ENCODE measurements at places on chromosomes 5 and 9.
A peak's percentile ranks its signal among the peaks of the same experiment; 100 is the strongest.

DNA sequence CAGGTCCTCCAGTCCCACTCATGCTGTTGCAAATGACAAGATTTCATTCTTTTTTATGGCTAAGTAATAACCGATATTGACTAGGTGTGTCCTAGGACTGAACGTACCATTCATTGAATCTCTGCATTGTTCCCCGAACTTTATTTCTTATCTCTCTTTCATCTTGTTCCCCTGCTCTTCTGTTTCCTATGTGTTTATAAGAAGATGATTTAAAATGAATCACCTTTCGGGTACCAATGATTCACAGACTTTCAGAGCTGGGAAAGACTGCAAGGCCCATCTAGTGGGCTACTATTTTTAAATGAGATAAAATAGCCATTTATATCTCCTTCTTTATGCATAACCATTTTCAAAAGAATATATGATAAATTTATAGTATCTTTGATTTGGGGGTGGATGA lies 133.0 kb downstream of the CDH18 start:
- no peak overlapping the region for H3K4me3 ChIP-seq
- no peaks in the 10 kb centered on the region for H3K4me1 ChIP-seq
- no peak for DNase-seq

GRCh38 chr5:88262116-88262515 lies 6.5 kb downstream of the TMEM161B start:
- DNase-seq = no peak
- no peak overlapping the region for H3K4me3 ChIP-seq
- H3K27me3 ChIP-seq = no peaks in the 10 kb centered on the region
- H3K27ac ChIP-seq = no peak overlapping the region
- H3K36me3 ChIP-seq = peaks cover 30% of the 10 kb centered on the region

DNA sequence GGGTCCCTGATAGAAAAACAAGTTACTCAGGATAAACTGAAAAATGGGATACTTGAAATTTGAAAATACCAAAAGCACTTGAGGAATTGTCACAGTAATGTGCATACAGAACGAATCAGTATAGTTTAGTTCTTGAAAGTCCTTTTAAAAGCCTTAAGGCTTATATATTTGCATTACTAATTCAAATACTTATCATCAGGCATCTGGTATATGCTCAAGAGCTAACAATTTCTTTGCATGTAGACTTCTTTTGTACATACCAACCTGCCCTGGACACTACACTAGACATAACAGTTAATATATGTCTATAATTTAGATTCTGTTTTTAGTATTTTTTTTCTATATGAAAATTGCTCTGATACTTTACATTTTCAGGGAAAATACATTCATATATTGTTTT lies 43.2 kb downstream of the SMIM15 start:
- no peaks in the 10 kb centered on the region for H3K36me3 ChIP-seq
- H3K27ac ChIP-seq = no peak overlapping the region
- no peaks in the 10 kb centered on the region for H3K27me3 ChIP-seq
- DNase-seq = no peak
- peaks cover 1% of the 10 kb centered on the region for H3K4me1 ChIP-seq

DNA sequence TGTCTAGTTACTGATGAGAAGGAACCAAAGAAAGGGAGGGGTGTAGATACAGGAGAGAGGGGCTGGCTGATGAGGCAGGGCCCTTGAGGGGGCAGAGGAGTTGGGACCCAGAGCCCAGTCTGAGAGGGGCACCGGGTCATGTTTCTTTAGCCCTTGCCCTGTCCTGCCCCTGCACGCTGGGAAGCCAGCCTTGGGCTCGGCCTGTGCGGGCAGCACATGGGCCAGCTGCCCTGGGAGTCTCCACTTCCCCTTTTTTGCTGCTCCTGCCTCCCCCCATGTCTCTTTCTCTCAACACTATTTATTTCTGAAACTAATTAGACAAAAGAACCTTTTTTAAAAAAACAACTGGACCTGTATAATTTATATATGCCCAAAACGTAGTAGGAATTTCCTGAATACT lies 20.5 kb downstream of the MVB12B start:
- H3K36me3 ChIP-seq = peaks cover 36% of the 10 kb centered on the region
- no peak overlapping the region for H3K4me3 ChIP-seq
- H3K27me3 ChIP-seq = no peaks in the 10 kb centered on the region
- no peak for DNase-seq
- peak overlapping the region; percentile 91 for H3K27ac ChIP-seq
- peaks cover 15% of the 10 kb centered on the region for H3K4me1 ChIP-seq

GRCh38 chr9:20395651-20396050 lies 226.6 kb downstream of the MLLT3 start:
- no peak overlapping the region for H3K27ac ChIP-seq
- H3K4me3 ChIP-seq = no peak overlapping the region
- H3K36me3 ChIP-seq = no peaks in the 10 kb centered on the region
- DNase-seq = no peak

DNA sequence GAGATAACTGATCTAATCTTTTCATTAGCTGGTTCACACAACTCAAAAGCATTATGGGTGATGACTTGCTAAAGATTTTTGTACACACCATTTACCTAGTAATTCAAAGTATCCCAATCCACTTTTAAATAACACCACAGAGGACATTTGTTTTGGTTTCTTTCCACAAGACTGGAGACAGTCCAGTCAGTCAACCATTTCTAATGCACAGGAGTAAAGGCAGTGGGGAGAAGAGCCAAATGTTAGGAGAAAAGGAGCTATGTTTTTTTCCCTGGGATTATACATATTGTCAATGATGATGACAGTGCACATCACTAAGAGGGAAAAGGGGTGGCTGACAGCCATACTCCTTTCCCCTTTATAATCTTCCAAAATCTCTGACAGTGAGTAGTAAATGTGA lies 240.9 kb downstream of the GABRB2 start:
- no peak overlapping the region for H3K27ac ChIP-seq
- no peak overlapping the region for H3K4me3 ChIP-seq
- H3K36me3 ChIP-seq = peaks cover 3% of the 10 kb centered on the region
- peaks cover 15% of the 10 kb centered on the region for H3K4me1 ChIP-seq

DNA sequence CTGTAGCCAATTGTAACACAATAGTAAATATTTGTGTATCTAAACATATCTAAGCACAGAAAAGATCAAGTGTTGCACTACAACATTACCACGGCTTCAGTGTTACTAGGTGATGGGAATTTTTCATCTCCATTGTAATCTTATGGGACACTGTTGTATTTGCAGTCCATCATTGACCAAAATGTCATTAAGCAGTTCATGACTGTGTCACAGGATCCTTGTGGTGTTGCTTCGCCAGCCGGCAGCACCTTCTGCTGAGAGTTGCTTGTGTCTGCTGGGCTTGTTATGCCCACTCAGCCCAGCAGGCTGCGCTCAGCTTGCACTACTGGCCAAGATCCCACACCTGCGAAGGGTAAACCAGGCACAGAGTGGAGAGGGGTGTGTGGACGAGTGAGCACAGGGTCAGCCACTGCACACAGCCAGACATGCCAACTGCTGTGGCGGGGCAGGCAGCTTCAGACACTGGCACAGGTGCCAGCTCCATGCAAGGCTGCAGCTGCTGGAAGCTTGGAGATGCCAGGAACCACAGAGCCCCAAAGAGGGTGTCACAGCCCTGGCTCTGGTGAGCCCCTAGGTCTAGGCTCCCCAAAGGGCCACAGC lies 273.7 kb downstream of the CETN3 start:
- H3K4me3 ChIP-seq = no peak overlapping the region
- no peak overlapping the region for H3K27ac ChIP-seq
- no peaks in the 10 kb centered on the region for H3K27me3 ChIP-seq
- no peak for DNase-seq

- peaks cover 13% of the 10 kb centered on the region for H3K4me1 ChIP-seq
- H3K27ac ChIP-seq = no peak overlapping the region
- DNase-seq = no peak
- no peaks in the 10 kb centered on the region for H3K36me3 ChIP-seq
These were observed 101.1 kb downstream of the C5orf15 start for GRCh38 chr5:133867341-133867740.

- H3K27ac ChIP-seq = no peak overlapping the region
- no peak overlapping the region for H3K4me3 ChIP-seq
- H3K27me3 ChIP-seq = no peaks in the 10 kb centered on the region
- H3K4me1 ChIP-seq = peaks cover 2% of the 10 kb centered on the region
- no peak for DNase-seq
These were observed 53.7 kb downstream of the MARCHF3 start for GRCh38 chr5:126976520-126977172.

DNA sequence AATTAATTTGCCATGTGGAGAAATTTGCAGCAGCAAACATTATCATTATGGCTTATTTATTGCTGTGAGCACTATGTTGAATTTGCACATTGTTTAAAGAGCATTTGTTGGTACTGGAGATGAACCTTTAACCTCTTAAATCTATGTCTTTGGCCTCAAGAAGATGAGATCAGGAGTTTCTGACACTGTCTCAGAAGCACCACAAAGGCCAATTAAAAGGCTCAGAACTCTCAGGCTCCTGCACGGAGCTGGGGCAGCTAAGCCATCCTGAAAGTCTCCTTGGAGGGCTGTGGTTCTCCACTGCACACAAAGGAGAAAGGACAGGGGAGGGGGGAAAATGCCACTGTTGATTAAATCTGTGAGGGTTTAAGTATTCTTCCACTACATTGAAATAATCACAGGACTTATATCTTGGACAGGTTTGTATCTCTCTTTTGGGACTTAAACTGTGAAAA lies 33.1 kb downstream of the ZNF366 start:
- DNase-seq = no peak
- H3K4me1 ChIP-seq = peaks cover 4% of the 10 kb centered on the region
- no peak overlapping the region for H3K4me3 ChIP-seq
- peak overlapping the region; percentile 53 for H3K27ac ChIP-seq
- H3K36me3 ChIP-seq = no peaks in the 10 kb centered on the region
- peaks cover 4% of the 10 kb centered on the region for H3K27me3 ChIP-seq

DNA sequence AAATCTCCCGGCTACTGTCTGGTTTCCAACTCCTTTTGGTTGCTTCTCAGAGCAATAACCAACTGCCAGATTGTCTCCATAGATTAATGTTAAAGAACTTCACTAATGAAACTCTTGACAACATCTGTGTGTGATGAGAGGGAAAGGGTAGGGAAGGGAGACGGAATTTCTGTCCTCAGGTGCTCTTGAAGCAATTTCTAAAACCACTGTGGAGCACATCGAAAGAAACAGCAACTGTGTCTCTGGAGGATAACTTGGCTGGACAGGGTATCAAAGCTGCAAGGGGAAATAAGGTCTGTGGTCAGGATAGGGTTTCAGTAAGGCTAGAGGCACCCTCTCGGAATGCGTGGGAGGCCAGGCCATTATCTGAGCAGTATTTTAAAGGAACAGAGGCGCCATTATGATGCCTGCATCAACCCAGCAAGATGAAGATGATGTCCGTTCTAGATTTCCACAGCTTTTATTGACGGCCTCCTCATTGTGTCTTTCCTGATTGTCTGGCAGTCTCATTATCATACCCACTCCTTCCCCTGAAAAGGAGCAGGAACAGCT lies 76.6 kb downstream of the RORB start:
- peaks cover 2% of the 10 kb centered on the region for H3K4me1 ChIP-seq
- H3K36me3 ChIP-seq = no peaks in the 10 kb centered on the region
- no peak overlapping the region for H3K27ac ChIP-seq
- H3K27me3 ChIP-seq = peaks cover 19% of the 10 kb centered on the region

- H3K4me3 ChIP-seq = no peak overlapping the region
- no peak overlapping the region for H3K27ac ChIP-seq
- no peaks in the 10 kb centered on the region for H3K4me1 ChIP-seq
- DNase-seq = no peak
- no peaks in the 10 kb centered on the region for H3K36me3 ChIP-seq
- H3K27me3 ChIP-seq = no peaks in the 10 kb centered on the region
These were observed 395.2 kb upstream of the TNC start for GRCh38 chr9:115513148-115513547.

GRCh38 chr5:131303537-131303936 lies 39.7 kb downstream of the CDC42SE2 start:
- no peak for DNase-seq
- no peaks in the 10 kb centered on the region for H3K27me3 ChIP-seq
- H3K4me1 ChIP-seq = peaks cover 14% of the 10 kb centered on the region

- H3K4me3 ChIP-seq = no peak overlapping the region
- no peak overlapping the region for H3K27ac ChIP-seq
- DNase-seq = no peak
- no peaks in the 10 kb centered on the region for H3K36me3 ChIP-seq
- no peaks in the 10 kb centered on the region for H3K27me3 ChIP-seq
These were observed 2085.7 kb upstream of the C9orf72 start for GRCh38 chr9:29659014-29659413.

DNA sequence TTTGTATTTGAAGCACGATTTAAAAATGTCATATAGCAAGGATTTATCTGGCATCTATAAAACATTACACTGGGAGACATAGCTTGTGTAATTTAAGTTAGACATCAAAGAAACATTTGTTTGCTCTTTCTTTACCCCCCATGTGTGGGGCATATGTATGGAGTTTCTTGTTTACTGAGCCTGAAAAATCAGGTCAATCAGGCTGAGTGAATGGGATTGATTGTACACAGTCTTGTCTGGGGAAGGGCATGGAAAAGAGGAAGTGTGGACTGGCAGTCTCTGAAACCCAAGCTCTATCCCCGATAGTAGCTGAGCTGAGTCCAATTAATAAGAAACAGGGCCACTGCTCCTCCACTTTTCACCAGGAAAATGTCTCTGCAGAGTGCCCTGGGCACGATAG lies 49.4 kb downstream of the SLC46A2 start:
- DNase-seq = no peak
- H3K27me3 ChIP-seq = no peaks in the 10 kb centered on the region
- peaks cover 31% of the 10 kb centered on the region for H3K36me3 ChIP-seq
- H3K27ac ChIP-seq = peak overlapping the region; percentile 29

- H3K4me3 ChIP-seq = no peak overlapping the region
- no peak overlapping the region for H3K27ac ChIP-seq
- no peak for DNase-seq
- H3K4me1 ChIP-seq = peaks cover 3% of the 10 kb centered on the region
These were observed 110.4 kb upstream of the IFNK start for GRCh38 chr9:27413511-27414219.

GRCh38 chr9:12566404-12567090 lies 126.6 kb upstream of the TYRP1 start:
- H3K27ac ChIP-seq = no peak overlapping the region
- DNase-seq = no peak
- no peak overlapping the region for H3K4me3 ChIP-seq
- H3K36me3 ChIP-seq = no peaks in the 10 kb centered on the region
- H3K27me3 ChIP-seq = peaks cover 3% of the 10 kb centered on the region

DNA sequence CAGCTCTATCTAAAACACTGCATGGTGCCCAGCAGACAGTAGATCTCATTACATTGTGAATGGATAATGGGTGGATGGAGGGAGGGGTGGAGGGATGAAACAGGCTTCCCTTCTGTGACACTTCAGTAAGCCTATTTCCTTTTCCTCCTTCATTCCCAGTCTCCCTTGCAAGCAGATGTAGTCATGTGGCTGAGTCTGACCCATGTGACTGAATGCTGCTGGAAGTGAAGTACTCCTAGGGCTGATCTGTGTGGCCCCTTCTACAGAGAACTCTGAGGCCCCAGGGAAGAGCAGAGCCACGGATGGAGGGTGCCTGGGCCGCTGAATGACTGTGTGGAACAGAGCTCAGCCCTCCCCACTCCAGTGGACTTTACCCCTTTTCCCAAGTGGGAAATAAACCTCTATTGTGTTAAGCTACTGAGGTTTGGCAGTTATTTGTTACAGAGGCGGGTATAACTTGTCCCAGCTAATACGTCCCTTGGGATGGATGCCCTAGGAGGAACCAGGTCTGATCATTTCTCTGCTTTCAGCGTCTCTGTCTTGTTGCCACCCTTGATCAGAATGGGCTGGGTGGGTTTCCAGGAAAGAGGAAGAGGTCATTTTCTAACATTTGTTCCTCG lies 176.1 kb upstream of the MVB12B start:
- no peaks in the 10 kb centered on the region for H3K36me3 ChIP-seq
- no peak overlapping the region for H3K27ac ChIP-seq
- peaks cover 9% of the 10 kb centered on the region for H3K27me3 ChIP-seq
